Left kidney (tissue), 8 donors: ENCODE measurements at places on chromosomes 1 and 21. TPM values are rescaled to one million over a fixed set of nuclear protein-coding genes. Genes with fewer than 3 reads are reported as not detected.

DNA sequence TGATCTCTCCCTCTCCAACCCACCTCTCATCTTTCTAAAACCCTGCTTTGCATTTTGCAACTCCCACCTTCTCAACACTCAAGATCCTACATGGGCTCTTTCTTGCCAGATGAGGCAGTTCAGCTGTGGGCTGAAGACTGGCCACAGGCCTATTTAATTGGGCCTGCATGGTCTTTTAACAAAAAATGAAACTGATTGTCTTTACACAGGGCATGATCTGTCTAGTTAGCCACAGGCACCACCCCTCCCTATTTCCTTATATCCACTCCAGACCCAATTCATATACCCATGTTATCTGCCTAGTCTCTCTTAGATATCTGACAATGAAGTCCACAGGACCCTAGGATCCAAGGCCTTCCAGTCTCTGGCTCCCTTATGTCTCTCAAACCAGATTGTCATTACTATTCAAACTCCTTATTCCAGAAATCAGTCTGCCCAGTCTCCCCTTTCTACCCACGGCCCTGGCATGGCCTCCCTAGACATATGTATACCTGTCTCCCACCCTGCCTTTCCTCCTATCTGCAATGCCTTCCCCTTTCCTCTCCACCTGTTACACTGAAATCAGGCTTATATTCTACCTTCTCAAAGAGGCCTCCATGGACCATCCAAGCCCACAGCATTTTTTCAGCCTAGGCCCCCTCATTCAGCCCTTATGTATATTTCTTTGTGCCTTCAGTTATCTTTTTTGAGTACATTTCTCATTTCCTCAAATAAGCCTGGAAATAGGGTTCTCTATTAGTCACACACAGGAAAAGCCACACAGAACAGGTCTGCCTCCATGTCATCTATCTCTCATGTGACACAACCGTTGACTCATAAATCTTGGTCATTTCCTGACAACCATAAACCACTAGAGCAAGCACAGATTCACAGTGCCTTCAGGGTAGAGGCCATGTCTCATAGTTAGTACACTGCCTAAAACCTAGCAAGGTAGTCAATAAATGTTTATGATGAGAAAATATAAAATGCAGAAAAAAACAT lies 39.0 kb downstream of the LPAR3 start:
- DNase-seq = no peak

PPFIA4 gene
- polyA plus RNA-seq = 9.7 TPM

PSMB4 gene
- polyA plus RNA-seq = 237 TPM

DNA sequence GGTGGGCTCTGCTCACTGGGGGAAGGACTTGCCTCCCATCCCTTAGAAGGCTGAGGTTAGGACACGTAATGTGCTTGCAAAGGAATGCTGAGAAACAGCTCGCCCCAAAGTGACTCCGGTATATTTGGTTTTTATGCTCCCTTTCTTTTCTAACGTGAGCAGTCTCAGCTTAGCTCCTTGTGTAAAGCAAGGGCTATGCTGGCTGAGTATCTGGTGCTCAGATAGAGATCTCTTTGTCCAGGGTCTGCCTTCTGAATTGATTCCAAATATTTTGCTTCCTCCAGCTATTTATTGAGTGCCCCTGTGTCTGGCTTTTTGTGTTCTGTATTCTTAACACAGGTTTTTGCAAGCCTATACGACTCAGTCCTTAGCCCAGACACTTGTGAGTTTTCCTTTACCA lies 94.5 kb upstream of the ARTN start:
- no peak for DNase-seq

- DNase-seq = no peak
These were observed 13.4 kb downstream of the CTTNBP2NL start for GRCh38 chr1:112409414-112409813.
